ENCODE measurements at places on chromosomes 11 and 22.
A peak's percentile ranks its signal among the peaks of the same experiment; 100 is the strongest.

DNA sequence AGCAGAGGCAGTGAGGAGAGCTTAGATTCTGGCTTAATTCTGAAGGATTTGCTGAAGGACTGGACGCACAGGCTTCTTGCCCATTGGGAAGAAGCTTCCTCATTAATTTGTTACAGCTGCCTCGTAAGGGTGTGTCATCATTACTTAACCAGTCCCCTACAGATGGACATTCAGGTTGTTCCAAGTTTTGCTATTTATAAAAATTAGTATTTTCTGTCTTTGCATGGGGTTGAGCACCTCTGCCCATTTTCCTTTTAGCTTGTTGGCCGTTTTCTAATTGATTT lies 38.1 kb downstream of the CAPN1 start:
- no peak for DNase-seq

DNA sequence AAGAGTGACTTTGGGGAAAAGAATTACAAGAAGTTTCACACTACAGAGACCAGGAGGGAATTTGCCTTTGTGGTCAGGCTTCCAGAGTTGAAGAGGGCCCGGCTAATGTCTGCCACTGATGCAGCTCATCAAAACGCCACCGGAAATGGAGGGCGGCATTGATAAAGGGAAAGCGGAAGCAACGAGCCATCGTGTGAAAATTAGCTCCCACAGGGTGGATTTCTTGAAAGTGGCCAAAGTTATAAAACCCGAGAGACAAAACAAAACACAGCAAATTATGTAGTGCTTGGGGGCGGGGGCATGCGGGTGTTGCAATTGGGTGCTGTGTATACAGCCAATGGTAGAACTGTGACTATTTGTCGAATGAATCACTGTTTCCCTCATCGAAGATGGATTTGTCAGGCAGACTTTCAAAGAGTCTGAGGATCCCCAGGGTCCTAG lies 113.0 kb downstream of the ADAMTS15 start:
- no peak for DNase-seq

DNA sequence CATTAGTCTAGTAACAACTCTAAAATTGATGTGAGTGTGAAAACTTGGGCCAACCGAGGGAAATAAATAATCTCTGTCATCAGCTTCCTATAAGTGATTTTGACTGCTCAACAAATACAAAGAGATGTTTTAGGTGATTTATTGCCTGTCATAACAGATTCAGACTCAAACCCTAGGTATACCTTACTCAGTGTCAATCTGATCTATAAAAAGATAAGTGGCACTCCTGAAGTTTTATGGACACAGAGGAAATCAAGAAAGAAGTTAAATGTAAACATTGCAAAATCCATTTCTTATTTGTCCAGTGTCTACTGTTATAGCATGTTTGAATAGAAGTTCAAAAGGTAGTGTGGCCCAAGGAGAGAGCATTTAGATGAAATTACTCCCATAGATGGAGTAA lies 30.4 kb upstream of the TYR start:
- no peak for DNase-seq

DNA sequence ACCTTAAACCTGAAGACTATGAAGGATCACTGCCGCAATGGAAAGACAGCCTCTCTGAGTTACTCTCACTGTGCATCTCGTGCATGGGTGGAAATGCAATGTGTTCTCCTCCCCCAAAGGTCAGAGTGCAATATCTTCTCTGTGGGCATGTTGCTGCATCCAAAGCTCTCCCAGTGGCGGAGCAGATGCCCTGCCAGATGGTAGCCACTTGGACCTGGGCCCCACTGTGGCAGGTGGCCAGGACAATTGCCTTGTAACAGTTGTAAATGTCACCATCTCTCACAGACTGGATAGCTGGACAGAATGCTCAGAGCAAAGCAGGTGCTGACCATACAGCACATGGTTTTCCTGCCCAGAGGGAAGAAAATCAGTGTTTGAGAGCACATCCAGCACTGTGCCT lies 542.0 kb downstream of the FAM181B start:
- no peak for DNase-seq

GRCh38 chr11:3614742-3615171 lies 27.0 kb downstream of the ART5 start:
- peak; percentile 58 for DNase-seq

GRCh38 chr11:35786188-35786587 lies 123.6 kb downstream of the TRIM44 start:
- no peak for DNase-seq

DNA sequence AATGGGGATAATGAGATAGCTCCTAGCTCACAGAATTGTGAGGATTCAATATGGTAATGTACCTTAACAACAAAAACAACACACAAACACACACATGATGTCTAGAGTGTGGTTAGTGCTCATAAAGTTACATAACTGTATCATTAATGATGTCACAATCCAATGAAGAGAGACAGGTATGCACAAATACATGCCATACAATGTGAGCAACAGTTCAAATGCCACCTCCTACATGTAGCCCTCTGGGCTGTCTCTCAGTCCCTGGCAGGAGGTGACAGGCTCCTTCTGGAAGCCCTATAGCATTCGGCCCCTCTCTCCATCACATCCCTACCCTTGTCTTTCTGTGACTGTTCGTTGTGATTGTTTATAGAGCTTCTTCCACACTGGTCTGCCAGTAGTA lies 8.3 kb upstream of the MICALL1 start:
- DNase-seq, result no peak

- DNase-seq, result peak; percentile 41
Observed at GRCh38 chr11:114738954-114739353, 60.6 kb downstream of the NXPE2 start.

Measured in activated T-cell treated with anti-CD3 and anti-CD28 coated beads, Interleukin-2, amount 50 U/mL, for 48 hours (primary cell).